Myocyte (in vitro differentiated cells): ENCODE measurements at places on chromosomes 5 and 9. TPM values are rescaled to one million over a fixed set of nuclear protein-coding genes. Genes with fewer than 3 reads are reported as not detected.

- DNase-seq: no peak
Measured at GRCh38 chr5:173041881-173042762, 14.0 kb upstream of the CREBRF start.

DNA sequence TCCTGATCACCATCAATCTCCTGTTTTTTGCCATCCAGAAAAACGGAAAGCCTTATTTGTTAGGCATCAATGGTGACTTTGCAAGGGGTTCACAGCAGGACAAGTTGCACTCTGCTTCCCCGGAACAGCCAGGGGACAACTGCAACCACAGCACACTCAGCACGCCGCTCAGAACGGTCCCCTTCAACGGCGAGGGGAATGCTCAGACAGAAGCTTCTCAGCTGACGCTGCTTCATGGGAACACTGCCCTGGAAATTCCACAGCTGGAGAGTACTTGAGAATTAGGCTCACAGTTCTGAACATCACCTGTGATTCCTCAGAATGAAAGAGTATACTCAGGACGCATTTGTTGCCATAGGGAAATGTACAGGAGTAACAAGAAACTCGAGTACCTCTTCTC, 40.1 kb upstream of the PLPP6 start:
- DNase-seq: no peak

- no peak for DNase-seq
Measured at GRCh38 chr5:154288145-154288544, 97.6 kb downstream of the GALNT10 start.

The GPRIN1 gene
- total RNA-seq: 5.2 and 9.6 TPM in 2 replicates

DNA sequence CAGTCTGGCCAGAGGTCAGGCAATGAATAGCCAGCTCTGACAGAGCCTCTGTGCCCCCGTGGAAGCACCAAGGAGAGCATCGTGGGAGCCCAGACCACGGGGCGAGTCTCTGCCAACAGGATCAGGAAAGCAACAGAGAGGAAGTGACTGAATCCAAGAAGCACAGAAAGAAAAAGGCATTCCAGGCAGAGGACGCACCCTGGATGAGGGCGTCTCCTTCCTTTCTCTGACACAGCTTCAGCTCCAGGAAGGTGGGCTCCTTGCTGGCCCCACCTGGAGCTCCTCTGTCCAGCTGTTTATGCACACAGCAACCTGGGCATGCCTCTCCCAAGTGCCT, 16.6 kb downstream of the HK3 start:
- peak; percentile 16 for DNase-seq

GRCh38 chr5:180119903-180120236, 48.3 kb upstream of the RNF130 start:
- DNase-seq: no peak

DNA sequence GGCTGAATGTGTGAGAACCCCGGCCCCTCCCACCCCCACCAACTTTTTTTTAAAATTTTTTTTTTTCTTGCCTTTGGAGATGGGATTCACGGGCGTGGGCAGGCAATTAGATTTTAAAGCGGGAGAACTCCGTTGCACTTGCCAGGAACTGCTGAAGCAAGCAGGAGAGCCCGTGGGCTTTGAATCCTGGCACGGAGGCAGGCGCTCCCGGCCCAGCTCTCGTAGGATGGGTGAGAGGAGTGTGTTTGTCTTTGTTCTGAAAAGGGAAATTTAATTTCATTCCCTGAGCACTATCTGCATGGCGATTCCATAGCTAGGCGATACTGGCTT, 54.3 kb upstream of the BOD1 start:
- DNase-seq: no peak

GRCh38 chr9:117273612-117274011, 141.2 kb downstream of the ASTN2 start:
- no peak for DNase-seq

The LRRC19 gene
- total RNA-seq: not detected in 2 replicates

The HRH2 gene
- total RNA-seq: not detected in 2 replicates

The LNPEP gene
- 40.5 and 41.4 TPM in 2 replicates for total RNA-seq

GRCh38 chr5:158739951-158740757, 359.6 kb downstream of the EBF1 start:
- DNase-seq: no peak
